Cardiac fibroblast (primary cell): ENCODE measurements at places on chromosomes 1 and 21.

DNA sequence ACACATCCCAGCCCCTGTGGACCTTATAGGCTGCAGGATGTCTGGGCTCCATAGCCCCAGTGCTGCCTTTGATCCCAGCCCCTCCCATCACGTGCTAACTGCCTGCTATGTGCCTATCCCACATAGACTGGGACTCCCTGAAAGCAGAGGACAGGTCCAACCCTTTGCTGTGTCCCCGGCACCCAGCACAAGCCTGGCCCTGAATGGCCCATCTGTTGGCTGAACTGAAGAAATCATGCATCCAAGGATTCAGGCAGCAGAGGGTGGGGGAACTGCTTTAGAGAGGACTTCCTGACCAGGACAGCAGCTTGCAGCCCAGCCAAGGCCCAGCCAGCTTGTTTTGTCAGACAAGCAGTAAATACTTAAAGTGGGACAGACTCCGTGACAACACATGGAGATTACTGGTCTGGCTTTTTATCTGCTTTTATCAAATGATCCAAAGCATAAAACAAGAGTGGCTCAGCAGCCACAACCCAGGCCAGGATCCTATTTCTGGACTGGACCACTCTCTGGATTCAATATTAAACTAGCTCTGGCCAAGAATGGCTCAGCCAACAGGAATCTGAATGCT lies 69.3 kb downstream of the GLIS1 start:
- no peak for DNase-seq

DNA sequence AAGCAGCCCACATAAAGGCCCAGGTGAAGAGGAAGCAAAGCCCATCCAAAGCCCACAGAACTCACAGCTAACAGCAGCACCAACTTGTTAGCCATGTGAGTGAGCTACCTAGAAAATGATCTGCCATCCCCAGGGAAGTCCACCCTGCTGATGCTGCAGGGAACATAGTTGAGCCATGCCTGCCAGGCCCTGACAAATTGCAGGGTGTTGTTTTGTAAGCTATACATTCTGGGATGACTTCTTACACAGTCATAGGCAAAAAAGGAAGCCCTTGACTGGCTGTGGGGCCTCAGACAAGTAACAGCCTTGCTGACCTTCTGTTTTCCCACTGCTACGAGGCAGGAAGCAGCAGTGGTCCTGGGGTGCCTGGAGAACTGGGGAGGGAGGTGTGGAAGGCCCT lies 262.7 kb downstream of the MATN1 start:
- DNase-seq, result no peak

- no peak for DNase-seq
Observed at GRCh38 chr1:228150120-228150460, 360 bp downstream of the GJC2 start.

DNA sequence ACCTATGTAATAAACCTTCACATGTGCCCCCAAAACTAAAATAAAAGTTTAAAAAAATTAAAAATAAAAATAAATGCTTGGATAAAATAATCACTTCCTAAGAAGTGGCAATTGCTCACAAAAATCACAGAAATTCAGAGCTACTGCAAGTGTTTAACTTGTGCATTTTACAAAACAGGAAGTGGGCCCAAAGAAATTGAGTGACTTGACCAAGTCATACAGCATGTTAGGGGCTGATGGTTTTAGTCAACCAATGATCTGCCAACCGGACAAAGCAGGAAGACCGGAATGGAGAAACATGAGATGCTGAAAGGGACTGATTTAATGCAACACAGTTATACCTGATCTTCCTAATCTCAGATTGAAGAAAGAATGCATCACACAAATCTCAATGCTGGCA lies 96.5 kb downstream of the SMYD2 start:
- DNase-seq, result no peak

DNA sequence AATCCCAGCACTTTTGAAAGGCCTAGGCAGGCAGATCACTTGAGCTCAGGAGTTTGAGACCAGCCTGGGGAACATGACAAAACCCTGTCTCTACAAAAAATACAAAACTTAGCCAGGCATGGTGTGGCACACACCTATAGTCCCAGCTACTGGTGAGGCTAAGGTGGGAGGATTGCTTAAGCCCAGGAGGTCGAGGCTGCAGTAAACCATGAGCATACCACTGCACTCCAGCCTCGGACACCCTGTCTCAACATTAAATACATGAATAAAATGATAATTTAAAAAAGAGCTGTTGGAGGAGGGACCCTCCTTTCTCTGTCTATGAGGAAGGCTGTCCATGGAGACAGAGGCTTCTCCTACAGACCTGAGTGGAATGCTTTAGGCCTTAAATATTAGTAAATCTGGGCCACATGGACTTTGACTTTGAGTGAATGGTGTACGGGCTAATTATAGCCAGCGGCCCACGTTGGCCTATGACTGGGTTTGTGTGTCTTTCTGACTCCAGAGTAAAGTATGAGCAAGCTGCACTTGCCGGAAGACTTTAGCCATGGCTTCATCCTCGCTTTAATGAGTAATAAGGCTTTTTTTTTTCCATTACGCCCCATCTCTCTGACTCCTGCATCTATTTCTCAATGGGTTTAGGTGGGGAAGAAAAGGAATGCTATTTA lies 21.3 kb downstream of the RAB3B start:
- DNase-seq, result peak; percentile 65

GRCh38 chr21:43266534-43266933 lies 97.7 kb downstream of the CRYAA start:
- DNase-seq, result peak; percentile 72

DNA sequence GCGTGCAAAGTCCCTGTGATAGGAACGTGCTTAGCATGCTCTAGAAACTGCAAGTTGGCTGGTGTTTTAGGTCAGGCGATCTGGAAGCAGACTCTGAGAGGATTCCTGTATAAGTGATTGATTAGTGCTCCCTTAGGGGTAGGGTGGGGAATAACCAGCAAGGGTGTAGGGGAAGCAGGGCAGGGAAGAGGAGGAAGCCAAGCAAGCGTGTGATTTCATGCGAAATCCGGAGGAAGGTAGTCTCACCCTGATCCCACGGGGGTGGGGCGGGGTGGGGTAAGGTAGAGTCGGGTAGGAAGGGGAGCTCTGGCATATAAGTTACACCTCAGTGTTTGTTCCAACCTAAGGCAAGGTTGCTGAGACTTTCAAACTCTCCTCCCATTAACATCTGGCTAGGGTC lies 24.9 kb upstream of the CTPS1 start:
- DNase-seq, result no peak

DNA sequence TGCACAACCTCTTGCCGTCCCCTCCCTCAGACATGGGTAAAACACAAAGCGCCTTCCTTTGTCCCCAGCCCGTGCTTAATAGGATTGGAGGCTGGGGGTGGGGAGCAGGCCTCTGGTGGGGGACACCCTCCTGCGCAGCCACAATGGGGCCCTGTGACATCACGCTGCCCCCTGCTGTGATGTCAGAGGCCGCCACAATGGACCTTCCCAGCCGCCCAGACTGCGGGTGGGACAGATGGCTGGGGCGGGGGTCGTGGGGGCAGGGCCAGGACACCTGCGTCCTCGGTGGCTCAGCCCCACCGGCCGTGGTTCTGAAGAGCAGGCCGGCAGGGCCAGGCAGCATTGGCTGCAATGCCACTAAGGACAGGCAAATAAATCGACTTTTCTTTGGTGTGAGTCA lies 39.9 kb downstream of the EPHA2 start:
- DNase-seq, result no peak

- peak; percentile 67 for DNase-seq
Observed at GRCh38 chr1:16172964-16173446, 17.1 kb upstream of the EPHA2 start.

- no peak for DNase-seq
Observed at GRCh38 chr1:6378096-6378746, 15.3 kb downstream of the ACOT7 start.

- no peak for DNase-seq
Observed at GRCh38 chr1:158285756-158286241, 3.9 kb upstream of the CD1C start.

GRCh38 chr1:209697126-209697525 lies 7.5 kb upstream of the HSD11B1 start:
- peak; percentile 87 for DNase-seq

DNA sequence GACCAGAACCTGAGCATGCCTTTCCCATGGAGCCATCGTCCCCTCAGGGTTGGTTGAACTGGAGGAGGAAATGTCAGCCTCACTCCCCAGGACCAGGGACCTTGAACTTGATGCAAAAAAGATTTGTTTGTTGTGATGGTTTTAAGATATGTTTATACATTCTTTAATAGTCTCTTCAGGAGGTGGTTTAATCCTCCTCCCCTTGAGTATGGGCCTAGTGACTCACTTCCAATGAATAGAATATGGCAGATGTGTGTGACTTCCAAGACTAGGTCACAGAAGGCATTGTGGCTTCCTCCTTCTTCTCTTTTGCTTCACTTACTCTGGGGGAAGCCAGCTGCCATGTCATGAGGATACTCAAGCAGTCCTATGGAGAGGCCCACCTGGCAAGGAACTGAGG lies 81.7 kb upstream of the WNT4 start:
- no peak for DNase-seq

DNA sequence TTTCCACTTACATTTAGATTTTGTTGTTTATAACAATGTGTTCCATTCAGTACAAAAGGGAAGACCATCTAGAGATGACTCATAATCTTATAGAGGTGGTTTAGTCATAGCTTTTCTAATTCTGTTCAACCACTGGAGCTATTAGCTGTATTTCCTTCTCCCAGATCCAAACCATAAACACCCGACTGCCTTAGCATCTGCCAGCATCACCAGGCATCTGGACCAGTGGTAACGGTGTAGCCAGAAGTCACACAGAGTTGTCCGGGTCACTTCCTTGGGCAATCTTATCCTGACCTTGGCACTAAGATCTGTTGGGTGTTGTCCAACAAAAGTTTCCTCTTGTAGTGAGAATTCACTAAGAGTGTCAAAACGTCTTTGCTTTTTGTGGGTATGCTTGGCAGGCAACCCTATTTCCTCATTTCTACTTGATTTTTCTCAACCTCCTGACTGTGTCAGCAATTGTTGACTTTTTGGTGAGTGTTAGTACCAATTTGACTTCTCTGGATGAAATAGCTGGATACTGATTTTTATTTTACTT lies 372.1 kb upstream of the B3GALT2 start:
- peak; percentile 74 for DNase-seq

- peak; percentile 31 for DNase-seq
Observed at GRCh38 chr1:92461364-92462097, 25.2 kb downstream of the GFI1 start.

DNA sequence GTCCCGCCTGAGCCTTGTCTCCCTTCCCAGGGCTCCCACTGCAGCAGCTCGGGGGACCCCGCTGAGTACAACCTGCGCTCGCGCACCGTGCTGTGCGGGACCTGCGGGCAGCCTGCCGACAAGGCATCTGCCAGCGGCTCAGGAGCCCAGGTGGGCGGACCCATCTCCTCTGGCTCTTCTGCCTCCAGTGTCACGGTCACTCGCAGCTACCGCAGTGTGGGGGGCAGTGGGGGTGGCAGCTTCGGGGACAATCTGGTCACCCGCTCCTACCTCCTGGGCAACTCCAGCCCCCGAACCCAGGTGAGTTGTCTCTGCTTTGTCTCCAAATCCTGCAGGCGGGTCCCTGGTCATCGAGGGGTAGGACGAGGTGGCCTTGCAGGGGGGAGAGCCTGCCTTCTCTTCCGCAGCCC lies 14.9 kb upstream of the SEMA4A start:
- no peak for DNase-seq

DNA sequence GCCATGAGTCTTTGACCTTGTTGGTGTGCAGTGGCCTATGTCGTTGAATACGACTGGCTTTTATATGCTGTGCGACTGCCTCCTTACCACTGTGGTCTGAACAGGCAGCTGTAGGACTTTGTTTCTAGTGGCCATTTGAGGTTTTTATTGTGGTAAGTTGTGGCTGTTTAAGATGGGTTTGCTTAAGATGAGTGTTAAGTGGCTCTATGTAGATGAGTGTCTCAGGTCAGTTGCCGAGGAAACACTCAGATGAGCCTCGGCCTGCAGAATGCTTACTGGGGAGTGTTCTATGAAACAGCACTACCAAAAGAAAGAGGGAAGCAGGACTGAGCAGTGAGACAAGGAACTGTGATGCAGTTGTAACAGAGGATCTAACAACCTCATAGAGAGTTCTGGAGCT lies 14.9 kb upstream of the CD1C start:
- no peak for DNase-seq
